AML-193 (cell line): ENCODE measurements at places on chromosomes 1 and 21.

GRCh38 chr1:50527249-50527986 is 104.2 kb upstream of the DMRTA2 start:
- no peak for DNase-seq

DNA sequence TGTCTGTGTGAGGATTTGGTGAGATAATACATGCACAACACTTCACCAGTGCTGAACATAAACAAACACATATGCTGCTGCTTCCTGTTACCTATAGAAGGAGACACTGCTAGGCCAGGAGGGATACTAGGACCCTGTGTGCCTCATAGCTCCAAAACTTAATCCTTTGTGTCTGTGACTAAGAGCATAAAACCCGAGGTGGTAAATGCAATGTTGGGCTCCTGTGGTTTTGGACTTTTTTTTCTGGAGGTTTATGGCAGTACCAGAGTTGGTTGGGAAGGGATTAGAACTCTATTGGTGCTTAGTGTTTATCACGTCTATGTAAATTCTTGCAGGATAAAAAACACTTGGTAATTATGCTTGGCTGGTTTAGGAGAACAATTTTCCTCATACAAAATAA is 122.9 kb downstream of the NUF2 start:
- DNase-seq: no peak

GRCh38 chr1:229253151-229253974 is 17.5 kb upstream of the RAB4A start:
- DNase-seq: peak; percentile 25

DNA sequence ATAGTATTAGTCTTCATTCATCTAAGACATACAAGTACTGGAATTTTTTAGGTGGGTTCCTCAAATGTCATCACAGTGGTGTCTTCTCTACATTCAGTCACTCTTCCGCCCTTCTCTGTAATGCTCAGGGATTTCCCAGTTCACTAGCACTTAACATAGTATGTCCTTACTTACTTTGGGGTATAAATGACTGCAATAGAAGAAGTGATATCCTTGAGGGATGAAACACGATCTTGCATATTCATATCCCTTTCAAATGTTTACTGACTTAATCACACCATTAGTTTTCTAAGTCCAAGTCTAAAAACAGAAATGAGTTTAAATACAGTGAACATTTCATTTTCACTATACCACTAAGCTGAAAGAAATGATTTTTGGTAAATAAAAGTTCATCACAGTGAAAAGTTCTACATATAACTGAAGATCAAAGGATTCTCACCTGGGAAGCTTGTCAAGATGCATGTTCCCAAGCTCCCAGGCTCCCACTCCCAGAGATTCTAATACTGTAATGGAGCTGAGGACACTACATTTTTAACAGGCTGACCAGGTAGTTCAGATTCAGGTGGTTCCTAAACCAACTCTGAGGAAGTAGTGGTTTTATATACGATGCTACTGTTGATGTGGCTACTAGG is 29.7 kb downstream of the MRPL39 start:
- no peak for DNase-seq

- DNase-seq: no peak
These were observed 119.1 kb downstream of the PTPRU start for GRCh38 chr1:29355375-29355774.

- DNase-seq: no peak
These were observed 54.2 kb upstream of the ATF3 start for GRCh38 chr1:212554401-212554800.

GRCh38 chr1:79037085-79037484 is 30.6 kb upstream of the ADGRL4 start:
- DNase-seq: no peak

DNA sequence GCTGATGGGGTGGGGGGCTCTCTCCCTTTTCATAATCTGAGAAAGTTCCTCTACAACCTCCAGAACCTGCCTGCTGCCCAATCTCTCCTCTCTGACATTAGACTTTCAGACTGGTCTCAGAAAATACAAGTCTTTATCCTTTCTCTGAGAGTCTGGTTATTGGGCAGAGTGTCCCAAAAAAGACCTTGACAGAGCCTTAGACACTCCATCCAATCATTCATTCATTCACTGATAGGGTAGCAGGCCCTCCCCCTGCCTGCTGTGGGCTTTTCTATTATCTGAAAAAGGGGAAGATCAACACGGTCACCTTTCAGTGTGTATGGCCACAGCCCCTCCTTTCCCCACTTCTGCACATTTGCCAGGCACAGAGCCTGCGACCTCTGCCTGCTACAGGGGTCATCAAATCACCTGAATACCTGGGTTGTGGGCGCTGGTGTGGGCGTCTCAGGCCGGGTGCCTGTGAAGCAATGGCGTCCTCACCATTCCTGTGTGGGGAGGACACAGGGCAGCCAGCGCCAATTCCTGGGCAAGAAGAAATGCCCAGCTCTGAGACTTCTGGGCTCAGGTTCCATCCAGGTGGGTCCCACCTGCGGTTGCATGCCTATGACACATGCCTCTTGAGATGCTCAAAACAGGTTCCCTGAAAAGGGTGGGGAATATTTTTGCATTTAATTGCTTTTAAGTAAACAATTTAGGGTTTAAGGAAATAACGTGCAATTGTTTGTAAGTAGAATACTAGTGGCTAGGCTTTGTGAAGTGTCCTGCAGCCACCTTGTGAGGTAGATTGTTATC is 52.8 kb downstream of the ELK4 start:
- no peak for DNase-seq

- no peak for DNase-seq
These were observed 2.9 kb upstream of the PRRX1 start for GRCh38 chr1:170660871-170661645.

GRCh38 chr1:171389171-171389570 is 75.2 kb downstream of the FMO4 start:
- no peak for DNase-seq

GRCh38 chr21:27036736-27037301 is 69.9 kb upstream of the ADAMTS5 start:
- no peak for DNase-seq

GRCh38 chr1:225626698-225627097 is 26.2 kb downstream of the ENAH start:
- DNase-seq: no peak

- DNase-seq: no peak
These were observed 59.3 kb downstream of the COL18A1 start for GRCh38 chr21:45464309-45464708.

DNA sequence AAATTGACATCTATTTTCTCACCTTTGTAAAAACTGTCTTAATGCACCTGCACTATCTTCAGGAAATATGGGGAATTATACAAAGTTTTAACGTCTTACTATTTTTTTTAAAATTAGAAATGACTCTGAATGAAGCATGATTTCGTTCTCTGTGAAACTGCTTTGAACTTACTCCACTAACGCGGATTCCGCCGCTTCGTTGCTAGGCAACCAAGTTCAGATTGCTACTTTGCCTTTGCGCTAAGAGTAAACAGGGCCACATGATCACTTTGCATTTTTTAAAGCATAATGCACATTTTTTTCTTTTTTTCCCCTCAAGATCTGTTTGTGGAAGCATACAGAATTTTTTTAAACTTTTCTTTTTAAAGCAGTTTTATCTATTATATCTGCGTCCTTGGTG is 690.5 kb downstream of the BRINP3 start:
- DNase-seq: no peak

DNA sequence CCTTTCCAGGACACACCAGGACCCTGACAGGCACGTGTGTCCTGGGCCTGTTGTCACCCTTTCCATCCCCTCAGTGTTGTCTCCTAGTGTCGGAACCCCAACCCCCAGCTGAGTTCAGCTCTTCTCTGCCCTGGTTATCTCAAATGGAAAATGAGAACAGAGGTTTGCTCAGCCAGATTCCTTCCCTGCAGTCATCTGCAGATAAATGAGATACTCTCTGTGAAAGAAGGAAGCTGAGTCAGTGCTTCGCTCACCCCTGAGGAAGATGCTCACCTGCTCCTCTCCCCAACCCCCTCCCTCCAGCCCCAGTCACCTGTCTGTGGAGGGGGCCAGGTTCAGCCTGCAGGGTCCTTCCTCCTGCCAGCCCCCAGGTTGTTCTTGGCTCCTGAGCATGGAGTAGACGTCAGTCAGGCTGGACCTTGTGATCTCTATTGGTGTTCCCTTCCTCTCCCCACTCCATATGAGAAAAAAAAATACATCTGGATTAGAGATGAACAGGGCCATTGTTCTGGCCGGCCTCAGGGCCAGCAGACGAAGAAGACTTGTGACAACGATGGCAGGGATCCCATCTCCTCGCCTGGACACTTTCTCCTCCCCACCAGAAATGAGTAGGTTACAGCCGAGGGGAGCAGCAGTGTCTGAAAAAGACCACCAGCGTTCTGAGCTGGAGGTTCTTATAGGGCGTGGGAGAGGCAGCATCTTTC is 20.9 kb downstream of the PHGDH start:
- no peak for DNase-seq

- DNase-seq: no peak
These were observed 116.4 kb upstream of the VAMP3 start for GRCh38 chr1:7654725-7655124.

DNA sequence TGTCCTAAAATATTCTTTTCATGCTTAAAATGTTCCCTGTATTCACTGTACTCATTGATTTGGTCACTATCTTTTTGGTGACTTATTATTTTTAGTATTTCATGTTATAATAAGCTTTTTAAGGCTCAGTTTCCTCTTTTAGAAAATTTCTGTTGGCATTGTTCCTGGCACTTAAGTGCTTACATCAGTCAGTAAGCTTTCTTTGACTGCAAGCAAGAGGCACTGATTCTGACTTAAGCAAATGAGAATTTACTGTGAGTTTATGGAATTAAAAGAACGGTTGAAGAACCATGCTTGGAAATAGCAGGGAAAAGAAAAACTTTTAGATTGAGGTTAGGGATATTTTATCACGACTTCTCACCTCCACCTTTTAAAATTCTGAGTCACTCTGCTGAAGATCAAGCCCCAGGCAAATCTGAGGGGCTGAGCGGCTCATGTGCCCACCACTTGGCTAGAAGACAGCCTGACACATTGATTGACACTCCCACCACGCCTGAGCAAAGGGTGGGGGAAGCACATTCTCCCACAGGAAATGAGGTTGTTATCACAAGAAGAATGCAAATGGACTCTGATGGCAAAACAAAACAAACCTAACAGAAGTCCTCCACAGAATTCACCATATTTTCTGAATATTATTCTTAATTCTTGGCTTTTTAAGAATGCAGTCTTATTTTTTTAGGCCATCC is 102.8 kb downstream of the KCTD3 start:
- DNase-seq: no peak

- no peak for DNase-seq
These were observed 81.4 kb upstream of the PRDX6 start for GRCh38 chr1:173395762-173396161.

DNA sequence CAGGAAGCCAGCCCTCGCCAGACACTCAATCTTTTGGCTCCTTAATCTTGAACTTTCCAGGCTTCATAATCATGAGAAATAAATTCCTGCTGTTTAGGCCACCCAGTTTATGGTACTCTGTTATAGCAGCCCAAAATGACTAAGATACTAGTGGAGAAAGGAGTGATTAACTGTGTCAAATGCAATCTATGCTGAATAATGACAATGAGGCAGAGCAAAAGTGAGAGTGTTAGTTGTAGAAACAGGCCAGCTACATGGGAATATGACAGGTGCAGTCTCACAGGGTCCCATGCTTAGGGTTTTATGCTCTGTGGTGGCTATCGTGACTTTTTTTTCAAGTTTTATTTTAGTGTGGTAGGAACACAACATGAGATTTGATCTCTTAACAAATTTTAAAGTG is 888.8 kb downstream of the TTLL7 start:
- no peak for DNase-seq

- DNase-seq: no peak
These were observed 56.7 kb upstream of the RAP1GAP start for GRCh38 chr1:21725748-21726392.

DNA sequence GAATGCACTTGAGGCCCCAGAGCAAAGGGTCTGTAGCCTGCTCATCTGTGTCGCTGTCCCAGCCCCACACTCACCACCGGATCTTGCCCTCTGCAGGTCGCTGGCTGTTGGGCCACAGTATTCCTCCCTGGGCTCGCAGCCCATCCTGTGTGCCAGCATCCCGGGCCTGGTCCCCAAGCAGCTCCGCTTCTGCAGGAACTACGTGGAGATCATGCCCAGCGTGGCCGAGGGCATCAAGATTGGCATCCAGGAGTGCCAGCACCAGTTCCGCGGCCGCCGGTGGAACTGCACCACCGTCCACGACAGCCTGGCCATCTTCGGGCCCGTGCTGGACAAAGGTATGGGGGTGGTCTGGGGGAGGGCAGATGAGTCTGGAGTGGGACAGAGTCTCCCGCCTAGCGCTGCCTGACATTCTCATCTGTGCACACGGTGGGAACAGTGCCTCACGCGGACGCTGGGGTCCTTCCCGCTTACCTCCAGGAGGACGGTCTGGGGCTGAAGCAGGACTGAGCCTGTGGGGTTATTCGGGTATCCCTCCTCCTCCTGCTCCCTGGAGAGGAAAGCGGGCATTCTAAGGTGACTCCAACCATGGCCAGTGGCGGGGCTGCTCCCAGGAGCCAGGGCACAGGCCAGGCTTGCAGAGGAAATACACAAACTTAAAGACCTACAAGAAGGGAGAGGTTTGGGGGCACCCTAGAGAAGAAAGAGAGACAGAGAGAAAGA is 15.9 kb downstream of the WNT3A start:
- DNase-seq: no peak

DNA sequence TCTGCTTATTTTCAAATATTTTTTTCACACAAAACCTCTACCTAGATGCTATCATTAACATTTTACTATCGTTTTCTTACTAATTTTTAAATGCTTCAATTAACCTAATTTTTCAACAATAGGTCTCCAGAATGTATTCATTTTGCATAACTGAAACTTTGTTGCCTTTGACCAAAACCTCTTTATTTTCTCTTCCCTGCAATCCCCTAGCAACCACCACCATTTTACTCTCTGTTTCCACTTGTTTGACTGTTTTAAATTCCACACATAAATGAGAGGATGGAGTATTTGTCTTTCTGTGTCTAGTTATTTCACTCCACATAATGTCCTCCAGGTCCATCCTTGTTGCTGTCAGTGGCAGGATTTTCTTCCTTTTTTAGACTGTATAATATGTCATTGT is 9.5 kb upstream of the F13B start:
- no peak for DNase-seq

DNA sequence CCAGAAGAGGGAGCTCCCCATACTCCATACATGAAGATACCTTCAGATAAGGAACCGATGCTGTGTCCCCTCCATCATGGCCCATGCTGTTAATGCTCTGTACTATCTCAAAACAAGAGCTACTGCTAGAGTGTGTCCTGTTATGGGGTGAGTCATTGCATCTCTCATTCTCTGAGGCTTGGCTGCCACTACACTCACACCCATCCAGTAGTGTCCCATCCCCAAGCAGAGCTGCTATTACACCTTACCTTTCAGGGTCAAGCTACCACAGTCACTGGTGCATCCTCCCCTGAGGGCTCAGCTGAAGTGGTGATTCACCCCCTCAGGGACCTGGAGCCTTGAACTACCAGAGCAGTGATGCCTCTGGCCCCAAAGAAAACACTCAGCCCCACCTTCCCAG is 198.5 kb downstream of the PLA2G4A start:
- no peak for DNase-seq

DNA sequence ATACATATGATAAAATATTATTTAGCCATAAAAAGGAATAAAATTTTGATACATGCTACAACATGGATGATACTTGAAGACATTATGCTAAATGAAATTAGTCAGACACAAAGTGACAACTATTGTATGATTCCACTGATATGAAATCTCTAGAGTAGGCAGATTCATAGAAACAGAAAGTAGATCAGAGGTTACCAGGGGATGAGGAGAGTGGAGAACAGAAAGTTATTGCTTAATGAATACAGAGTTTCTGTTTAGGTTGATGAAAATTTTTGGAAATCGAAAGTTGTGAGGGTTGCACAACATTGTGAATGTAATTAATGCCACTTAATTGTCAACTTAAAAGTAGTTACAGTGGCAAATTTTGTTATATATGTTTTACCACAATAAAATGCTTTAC is 315.7 kb upstream of the USP25 start:
- DNase-seq: no peak
